Karpas-422 (cell line): ENCODE measurements at places on chromosomes 1 and 21.

DNA sequence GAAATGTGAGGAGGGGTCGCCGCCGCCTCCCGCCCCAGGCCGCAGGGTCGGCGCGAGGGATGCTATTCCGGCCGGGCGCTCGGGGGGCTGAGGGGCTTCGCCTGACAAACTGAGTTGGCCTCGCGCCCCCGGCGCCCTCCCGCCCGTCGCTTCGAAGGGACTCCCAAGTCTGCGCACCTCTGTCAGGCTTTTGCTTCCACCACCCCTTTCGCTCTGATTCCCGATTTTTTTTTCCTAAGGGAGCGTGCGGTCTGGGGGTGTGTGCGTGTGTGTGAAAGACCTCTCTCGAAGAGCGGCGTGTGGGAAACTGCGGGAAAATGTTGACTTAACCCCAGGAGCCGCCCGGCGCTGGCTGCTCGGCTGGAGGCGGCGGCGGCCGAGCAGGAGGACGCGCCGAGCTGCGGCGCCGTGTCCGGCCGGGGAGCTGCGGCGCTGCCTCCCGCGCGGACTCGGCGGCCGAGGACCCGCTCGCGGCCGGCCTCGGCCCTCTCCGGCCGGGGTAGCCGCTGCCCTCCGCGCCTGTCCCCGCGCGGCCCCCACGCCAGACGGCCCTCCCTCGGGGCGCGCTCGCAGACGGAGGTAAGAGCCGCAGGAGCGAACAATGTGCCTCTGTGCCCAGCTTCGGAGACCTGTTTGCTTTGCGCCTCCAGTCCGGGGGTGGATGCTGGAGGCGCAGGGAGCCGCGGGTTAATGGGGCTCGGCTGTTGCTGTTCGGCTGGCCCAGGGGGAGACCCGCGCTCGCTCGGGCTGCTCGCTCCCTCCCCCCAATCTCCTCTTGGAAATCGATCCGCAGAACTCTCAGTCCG is 1.1 kb downstream of the ADGRL2 start:
- no peaks in the 10 kb centered on the region for H3K4me1 ChIP-seq
- DNase-seq = no peak
- no peak overlapping the region for H3K4me3 ChIP-seq
- H3K36me3 ChIP-seq = no peaks in the 10 kb centered on the region
- no peaks in the 10 kb centered on the region for H3K27me3 ChIP-seq
- H3K27ac ChIP-seq = no peak overlapping the region

GRCh38 chr1:58739856-58740466 is 40.1 kb upstream of the MYSM1 start:
- H3K4me1 ChIP-seq = no peaks in the 10 kb centered on the region
- peak; percentile 85 for DNase-seq
- H3K27me3 ChIP-seq = no peaks in the 10 kb centered on the region
- H3K36me3 ChIP-seq = no peaks in the 10 kb centered on the region
- no peak overlapping the region for H3K4me3 ChIP-seq

GRCh38 chr1:74357150-74357549 is 122.0 kb downstream of the TNNI3K start:
- no peaks in the 10 kb centered on the region; the same call in 1 of the 2 replicates for H3K27me3 ChIP-seq
- DNase-seq = no peak
- H3K27ac ChIP-seq = no peak overlapping the region
- H3K4me1 ChIP-seq = no peaks in the 10 kb centered on the region

- no peak overlapping the region for H3K27ac ChIP-seq
- H3K4me3 ChIP-seq = no peak overlapping the region
- H3K36me3 ChIP-seq = no peaks in the 10 kb centered on the region
- no peaks in the 10 kb centered on the region for H3K27me3 ChIP-seq
- no peak for DNase-seq
These were observed 146.1 kb upstream of the ADGRL2 start for GRCh38 chr1:81654657-81655056.

DNA sequence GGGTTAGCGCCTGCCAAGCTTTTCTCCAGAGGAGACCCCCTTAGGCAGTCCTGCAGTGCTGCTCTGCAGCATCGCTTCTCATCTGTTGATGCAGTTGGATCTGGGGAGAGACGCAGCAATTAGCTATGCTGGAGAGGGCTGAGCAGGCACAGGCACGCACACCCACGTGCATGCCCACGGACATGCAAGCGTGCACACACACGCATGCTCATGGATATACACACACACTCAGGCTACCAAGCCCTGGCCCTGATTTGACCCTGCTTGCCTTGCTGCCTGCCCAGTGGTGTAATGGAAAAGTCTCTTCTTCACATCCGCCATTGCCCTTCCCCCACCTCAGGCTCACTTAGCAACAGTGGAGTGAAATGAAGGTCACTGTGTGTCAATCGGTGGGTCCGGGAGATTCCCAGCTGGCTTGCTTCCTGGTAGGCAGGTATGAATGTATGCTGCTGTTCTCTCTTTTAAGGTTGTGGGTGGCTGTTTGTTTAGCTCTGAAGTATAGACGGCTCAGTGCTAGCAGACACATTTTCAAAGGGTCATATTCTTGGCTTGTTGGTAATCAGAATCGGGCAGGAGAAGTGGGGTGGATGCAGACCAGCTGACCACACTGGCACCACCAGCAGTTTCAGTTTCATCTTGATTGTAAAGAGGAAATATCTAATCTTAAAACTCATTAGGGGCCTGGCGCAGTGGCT is 9.5 kb downstream of the ATP1B1 start:
- H3K27me3 ChIP-seq = no peaks in the 10 kb centered on the region; the same call in 1 of the 2 replicates
- peak; percentile 43 for DNase-seq
- no peak overlapping the region for H3K27ac ChIP-seq
- no peaks in the 10 kb centered on the region for H3K36me3 ChIP-seq
- peaks cover 4% of the 10 kb centered on the region for H3K4me1 ChIP-seq

- H3K36me3 ChIP-seq = peaks cover 21% of the 10 kb centered on the region; the same call in 1 of the 2 replicates
- peaks cover 69% of the 10 kb centered on the region for H3K4me1 ChIP-seq
- H3K27me3 ChIP-seq = no peaks in the 10 kb centered on the region
- peak overlapping the region; percentile 99 for H3K4me3 ChIP-seq
- peak; percentile 65 for DNase-seq
These were observed 1.4 kb downstream of the PEA15 start for GRCh38 chr1:160206421-160207117.

DNA sequence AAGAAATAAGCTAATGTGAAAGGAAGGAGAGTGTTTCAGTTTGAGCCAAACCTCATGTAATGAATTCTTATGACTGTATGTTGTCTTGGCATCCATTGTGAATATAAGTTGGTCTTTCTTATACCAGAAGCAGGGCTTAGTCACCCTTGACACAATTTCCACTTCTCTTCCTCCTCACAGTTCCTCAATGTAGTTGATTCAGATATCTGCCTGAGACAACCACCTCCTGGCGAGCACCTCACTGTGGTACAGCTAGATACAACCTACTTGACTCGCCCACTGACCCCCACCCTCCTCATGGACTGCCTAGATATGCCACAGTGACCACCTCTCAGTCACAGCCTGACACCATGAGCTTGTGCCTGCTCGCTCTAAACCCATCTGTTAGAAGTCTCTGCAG is 45.6 kb downstream of the KYAT3 start:
- H3K36me3 ChIP-seq = peaks cover 34% of the 10 kb centered on the region
- H3K4me3 ChIP-seq = no peak overlapping the region
- H3K27me3 ChIP-seq = no peaks in the 10 kb centered on the region
- no peak overlapping the region for H3K27ac ChIP-seq

GRCh38 chr1:176998183-176998795 is 166.2 kb downstream of the ASTN1 start:
- DNase-seq = no peak
- H3K27ac ChIP-seq = no peak overlapping the region
- H3K36me3 ChIP-seq = no peaks in the 10 kb centered on the region
- H3K4me1 ChIP-seq = no peaks in the 10 kb centered on the region
- no peak overlapping the region for H3K4me3 ChIP-seq
- H3K27me3 ChIP-seq = no peaks in the 10 kb centered on the region

DNA sequence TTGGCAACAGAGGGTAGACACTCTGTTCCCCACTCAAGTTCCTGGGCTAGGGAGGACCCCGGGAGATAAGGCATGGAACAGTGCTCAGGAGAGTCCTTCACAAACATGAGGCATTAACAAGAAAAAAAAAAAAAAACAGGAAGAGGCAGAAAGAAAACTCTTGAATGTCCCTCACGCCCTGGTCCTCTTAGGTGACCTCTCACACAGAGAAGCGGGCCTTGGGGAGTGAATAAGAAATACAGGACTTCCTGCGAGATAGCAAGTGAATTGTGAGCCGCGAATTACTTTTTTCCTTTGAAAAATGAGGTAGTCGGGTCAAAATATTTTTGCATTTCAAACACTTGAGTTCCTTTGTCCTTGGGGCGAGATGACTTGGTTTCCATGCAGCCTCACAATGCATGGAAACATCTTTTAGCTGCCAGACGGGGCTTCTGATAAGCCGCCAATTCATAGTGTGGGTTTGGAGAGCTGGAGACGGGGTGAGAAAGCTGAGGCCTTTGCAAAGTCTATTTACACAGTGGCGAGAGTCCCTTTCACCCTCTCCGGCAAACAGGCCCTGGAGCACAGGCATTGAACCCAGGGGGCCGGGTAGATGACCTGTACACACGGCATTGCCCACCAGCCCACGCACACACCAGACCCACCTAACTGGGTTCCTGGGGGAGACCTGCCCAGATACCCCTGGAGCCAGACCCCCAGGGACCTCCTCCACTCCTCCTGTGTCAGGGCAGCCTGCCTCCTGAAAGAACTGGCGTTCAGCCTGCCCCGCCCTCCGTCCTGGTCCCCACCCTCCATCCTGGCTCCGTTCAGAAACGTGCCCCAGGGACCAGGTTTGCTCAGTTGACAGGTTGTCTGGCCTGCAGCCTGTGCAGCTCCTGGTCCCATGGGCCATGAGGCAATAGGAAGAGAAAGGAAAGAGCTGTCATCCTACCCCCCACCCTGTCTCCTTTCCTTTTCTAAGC is 192.3 kb downstream of the PRDM16 start:
- H3K27me3 ChIP-seq = no peaks in the 10 kb centered on the region
- H3K4me1 ChIP-seq = no peaks in the 10 kb centered on the region
- no peak overlapping the region for H3K27ac ChIP-seq
- H3K36me3 ChIP-seq = no peaks in the 10 kb centered on the region

GRCh38 chr1:158107916-158108315 is 72.8 kb upstream of the CD1D start:
- no peak for DNase-seq
- peaks cover 7% of the 10 kb centered on the region; the same call in 1 of the 2 replicates for H3K27me3 ChIP-seq
- peaks cover 3% of the 10 kb centered on the region for H3K4me1 ChIP-seq
- no peaks in the 10 kb centered on the region for H3K36me3 ChIP-seq
- no peak overlapping the region for H3K27ac ChIP-seq

DNA sequence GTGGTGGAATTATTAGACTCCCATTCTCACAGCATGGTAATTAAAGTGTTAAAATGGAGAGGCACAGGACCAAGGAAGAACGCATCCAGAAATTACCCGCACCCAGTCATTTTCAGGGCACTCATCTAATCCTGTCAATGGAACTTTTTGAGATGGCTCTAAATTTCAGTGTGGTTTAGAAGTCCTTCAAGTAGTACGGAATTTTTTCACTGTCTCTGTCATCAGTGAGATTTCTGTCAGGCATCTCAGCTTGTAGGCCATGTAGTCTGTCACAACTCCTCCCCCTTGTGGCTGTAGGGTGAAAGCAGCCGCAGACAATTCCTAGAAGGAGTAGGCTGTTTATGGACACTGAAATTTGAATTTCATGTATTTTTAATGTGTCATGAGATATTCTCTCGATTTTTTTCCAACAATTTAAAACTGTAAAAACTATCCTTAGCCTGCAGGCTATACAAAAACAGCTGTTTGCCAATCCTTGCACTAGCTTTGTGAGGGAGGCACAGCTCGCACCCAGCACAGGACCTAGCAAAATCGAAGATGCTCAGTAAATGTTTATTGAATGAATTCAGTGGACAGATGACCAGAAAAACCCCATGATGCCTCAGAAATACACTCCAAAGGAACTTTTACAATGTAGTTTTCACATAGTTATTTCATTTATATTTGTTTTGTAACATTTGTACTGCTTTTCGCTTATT is 6.6 kb upstream of the NUP133 start:
- H3K27me3 ChIP-seq = no peaks in the 10 kb centered on the region
- DNase-seq = peak; percentile 89
- no peak overlapping the region for H3K4me3 ChIP-seq
- no peaks in the 10 kb centered on the region; the same call in 1 of the 2 replicates for H3K36me3 ChIP-seq
- H3K27ac ChIP-seq = no peak overlapping the region
- H3K4me1 ChIP-seq = peaks cover 17% of the 10 kb centered on the region

DNA sequence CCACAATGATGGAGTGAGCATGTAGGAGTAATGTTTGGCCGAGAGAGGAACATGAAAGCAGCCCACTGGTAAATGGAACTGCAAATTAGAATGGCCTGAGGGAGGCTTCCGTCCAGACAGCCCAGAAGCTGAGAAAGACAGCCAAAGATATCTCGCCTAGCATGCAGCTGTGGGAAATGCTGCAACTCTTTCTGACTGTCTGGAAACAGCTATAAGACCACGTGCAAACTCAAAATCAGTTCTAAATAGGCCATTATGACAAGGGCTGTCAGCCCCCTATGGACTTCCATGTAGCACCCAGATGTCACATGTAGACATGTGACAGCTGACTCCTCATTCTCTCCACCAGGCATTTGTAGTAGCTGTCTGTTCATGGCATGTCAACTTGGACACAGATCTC is 62.9 kb upstream of the ATP1A1 start:
- no peak overlapping the region for H3K27ac ChIP-seq
- no peak overlapping the region for H3K4me3 ChIP-seq
- peaks cover 41% of the 10 kb centered on the region for H3K4me1 ChIP-seq
- no peak for DNase-seq
- H3K27me3 ChIP-seq = no peaks in the 10 kb centered on the region

GRCh38 chr1:163796394-163796821 is 474.7 kb downstream of the NUF2 start:
- H3K4me1 ChIP-seq = no peaks in the 10 kb centered on the region
- no peaks in the 10 kb centered on the region for H3K36me3 ChIP-seq
- no peak for DNase-seq
- no peak overlapping the region for H3K27ac ChIP-seq

DNA sequence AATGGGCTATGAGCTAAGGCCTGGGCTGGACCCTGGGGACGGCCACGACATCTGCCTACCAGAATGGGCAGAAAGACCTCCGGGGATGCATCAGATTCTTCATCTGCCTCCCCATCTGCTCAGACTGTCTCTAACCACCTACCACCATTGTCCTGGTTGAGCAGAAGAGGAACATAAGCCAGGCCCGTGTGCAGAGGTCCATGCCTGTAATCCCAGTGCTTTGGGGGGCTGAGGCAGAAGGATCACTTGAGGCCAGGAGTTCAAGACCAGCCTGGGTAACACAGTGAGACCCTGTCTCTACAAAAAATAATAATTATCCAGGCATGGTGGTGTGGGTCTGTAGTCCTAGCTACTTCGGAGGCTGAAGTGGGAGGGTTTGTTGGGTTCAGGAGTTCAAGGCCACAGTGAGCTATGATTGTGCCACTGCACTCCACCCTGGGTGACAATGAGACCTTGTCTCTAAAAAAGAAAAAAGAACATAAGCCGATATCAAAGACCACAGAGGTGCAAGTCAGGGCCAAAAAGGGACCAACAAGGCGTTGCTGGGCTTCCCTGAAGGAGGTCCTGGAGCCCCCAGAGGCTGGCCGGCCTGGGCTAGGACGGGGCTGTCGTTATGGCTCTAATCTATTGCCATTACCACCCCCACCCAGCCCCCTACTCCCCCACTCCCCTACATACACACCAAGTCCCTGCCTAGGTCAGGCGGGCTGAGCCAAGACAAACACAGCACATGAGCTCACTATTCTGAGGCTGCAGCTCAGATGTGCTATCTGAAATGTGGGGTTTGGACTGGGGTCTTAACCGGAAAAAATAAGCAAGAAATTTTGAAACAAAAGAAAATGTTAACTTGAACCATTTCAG is 239.2 kb upstream of the RAB4A start:
- no peaks in the 10 kb centered on the region for H3K27me3 ChIP-seq
- no peak overlapping the region for H3K27ac ChIP-seq
- no peaks in the 10 kb centered on the region for H3K36me3 ChIP-seq
- DNase-seq = no peak

- H3K4me1 ChIP-seq = no peaks in the 10 kb centered on the region
- H3K36me3 ChIP-seq = no peaks in the 10 kb centered on the region
- DNase-seq = no peak
- no peak overlapping the region for H3K27ac ChIP-seq
These were observed 30.2 kb upstream of the OTUD3 start for GRCh38 chr1:19852036-19852435.
